Activated CD8-positive, alpha-beta memory T cell treated with anti-CD3 and anti-CD28 coated beads, Interleukin-2, amount 50 U/mL, for 48 hours (primary cell): ENCODE measurements at places on chromosomes 1 and 21.

- no peak for DNase-seq
Observed at GRCh38 chr1:177585302-177586220, 384.3 kb downstream of the SEC16B start.

DNA sequence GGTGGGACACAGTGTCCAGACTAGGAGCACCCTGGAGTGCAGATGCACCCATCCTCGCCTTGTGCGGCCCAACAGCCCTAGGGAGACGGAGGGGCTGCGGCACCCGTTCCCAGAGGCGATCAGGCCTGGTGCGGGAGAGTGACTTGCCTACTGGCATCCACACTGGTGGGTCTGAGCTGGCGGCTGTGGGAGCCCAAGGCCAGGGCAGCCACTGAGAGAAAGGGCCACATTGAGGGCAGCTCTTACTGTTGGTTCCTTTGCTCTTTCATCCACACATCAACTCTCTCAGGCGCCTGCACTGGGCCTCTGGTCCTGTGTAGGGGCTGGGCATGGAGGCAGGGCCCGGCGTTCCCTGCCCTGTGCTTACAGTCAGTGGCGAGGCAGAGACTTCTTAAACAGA is 8.6 kb downstream of the PODN start:
- peak; percentile 42 for DNase-seq

DNA sequence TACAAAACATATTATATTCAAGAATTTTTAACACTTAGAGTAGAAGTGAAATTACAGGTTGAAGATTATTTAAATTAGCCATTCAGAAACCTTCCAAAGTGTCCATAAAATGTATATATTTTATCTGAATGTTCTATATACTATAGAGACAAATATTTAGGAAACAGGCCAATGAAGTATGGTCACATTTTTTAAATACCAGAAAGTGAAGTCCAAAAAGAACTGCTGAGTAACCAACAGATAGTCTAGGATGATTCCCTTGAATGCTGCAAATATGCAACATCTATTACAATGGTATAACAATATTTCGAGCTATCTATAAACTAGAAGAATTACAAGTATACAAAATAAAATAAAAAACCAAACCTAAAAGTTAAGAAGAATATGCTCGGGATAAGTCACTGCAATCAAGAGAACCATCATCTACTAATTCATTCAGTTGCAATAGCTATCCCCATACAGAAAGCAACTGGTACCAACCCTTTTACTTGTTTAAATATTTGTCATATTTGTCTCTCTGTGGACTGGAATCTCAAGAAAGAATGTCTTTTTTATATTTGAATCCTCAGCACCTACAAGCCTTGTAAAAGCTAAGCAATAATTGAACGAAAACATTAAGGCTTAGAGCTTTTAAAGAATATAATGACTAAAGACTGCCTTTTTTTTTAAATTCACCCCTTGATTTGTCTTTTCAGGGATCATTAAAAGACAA is 8.1 kb downstream of the ODF2L start:
- no peak for DNase-seq

- DNase-seq = no peak
Observed at GRCh38 chr1:247056071-247056470, 22.5 kb downstream of the ZNF670 start.

DNA sequence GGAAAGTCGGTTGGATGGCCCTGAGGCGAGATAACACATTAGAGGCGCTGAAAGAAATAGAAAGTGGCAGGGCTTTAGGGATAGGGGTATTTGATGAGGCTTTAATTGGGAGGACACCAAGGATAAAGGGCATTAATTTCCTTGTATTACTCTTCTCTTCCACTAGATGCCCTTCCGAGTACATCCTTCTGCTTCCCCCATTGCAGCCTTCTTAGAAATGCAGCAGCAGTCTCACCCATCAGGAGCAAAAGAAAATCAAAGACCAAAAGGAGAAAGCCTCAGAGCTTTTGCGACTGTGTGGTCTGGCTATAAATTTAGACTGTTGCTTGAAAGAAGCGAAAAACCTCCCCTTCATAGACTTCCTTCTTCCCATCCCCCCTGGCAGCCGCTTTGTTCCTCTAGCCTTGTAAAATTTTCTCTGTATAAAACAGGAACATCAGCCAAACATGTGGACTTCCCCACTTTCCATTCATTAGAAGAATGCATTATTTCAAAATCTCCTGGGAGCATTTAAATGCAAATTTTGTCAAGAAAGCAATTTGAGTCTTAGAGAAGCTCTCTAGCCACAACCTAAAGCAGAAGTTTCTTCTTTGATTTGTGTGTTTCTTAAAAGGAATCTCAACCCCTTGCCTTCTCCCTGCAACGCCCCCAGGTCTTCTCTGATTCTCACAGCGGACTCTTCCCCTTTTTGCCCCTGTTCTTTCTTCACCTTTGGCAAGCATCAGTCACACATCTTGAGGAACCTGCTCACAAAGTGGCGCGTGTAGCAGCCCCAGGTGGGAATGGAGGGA is 76.6 kb downstream of the NDUFS5 start:
- no peak for DNase-seq

GRCh38 chr1:210781652-210782051 is 352.3 kb downstream of the KCNH1 start:
- no peak for DNase-seq

GRCh38 chr1:39632323-39632681 is 7.1 kb downstream of the HEYL start:
- DNase-seq = no peak

GRCh38 chr1:185938396-185938795 is 204.2 kb downstream of the HMCN1 start:
- DNase-seq = no peak

- no peak for DNase-seq
Observed at GRCh38 chr1:172185211-172185610, 235.3 kb upstream of the C1orf105 start.

DNA sequence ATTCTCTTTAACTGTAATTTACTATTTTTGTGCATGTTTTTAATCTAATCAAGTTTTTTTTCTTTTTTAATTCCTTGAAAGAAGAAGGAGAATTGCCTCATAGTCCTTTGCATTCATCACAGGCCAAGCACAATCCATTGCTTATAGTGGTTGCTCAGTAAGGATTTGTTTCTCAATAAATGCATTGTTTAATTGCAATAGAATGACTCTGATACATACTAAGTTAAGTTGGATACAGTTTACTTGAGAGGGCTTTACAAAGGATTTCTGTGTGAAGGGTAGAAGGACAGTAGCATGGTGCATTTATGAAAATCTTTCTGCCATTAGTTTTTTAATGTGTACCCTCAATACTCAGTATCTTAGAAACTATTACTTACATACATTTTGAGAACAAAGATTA is 186.2 kb downstream of the LRRIQ3 start:
- no peak for DNase-seq

- no peak for DNase-seq
Observed at GRCh38 chr1:235702412-235702811, 52.8 kb upstream of the GNG4 start.

GRCh38 chr1:5067246-5067645 is 412.8 kb downstream of the AJAP1 start:
- no peak for DNase-seq

- DNase-seq = no peak
Observed at GRCh38 chr1:25739341-25739740, 60.7 kb upstream of the SELENON start.

GRCh38 chr1:239186487-239186886 is 199.9 kb upstream of the CHRM3 start:
- DNase-seq = no peak

DNA sequence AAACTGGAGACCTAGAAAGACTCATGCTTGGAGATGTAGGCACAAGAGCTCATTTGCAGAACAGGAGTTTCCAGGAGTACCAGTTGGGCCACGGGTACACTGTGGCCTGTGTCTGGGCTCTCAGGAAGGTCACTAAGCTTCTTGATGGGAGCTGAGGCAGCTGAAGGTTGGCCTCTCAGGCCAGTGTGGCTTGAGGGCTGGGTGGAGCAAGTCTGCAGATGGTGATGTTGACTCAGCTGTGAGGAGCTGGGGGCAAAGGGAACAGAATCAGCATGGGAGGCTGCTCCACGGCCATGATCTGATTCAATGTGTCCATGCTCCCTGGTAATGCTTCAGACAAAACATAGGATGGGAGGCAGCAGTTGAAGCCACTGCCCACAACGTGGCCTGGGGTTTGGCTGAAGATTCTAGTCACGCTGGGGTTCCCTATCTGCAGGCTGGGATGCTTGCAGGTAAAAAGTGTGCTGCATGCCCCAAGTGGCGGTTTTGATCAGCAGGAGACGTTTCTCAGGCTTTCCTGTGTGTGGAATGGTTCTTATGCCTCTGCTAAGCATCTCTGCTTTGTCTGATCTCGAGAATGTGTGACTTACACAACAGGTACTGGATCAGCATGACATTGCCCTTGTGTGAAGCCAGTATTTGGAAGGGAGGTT is 15.4 kb upstream of the TENT5C start:
- DNase-seq = no peak

- DNase-seq = no peak
Observed at GRCh38 chr1:246086191-246086590, 420.9 kb downstream of the SMYD3 start.

GRCh38 chr1:33966346-33967141 is 102.7 kb downstream of the HMGB4 start:
- DNase-seq = no peak

GRCh38 chr1:89548122-89548857 is 23.7 kb downstream of the LRRC8B start:
- no peak for DNase-seq

GRCh38 chr1:203178821-203179666 is 3.4 kb upstream of the MYBPH start:
- no peak for DNase-seq

GRCh38 chr21:39681845-39682244 is 63.1 kb upstream of the IGSF5 start:
- DNase-seq = no peak

DNA sequence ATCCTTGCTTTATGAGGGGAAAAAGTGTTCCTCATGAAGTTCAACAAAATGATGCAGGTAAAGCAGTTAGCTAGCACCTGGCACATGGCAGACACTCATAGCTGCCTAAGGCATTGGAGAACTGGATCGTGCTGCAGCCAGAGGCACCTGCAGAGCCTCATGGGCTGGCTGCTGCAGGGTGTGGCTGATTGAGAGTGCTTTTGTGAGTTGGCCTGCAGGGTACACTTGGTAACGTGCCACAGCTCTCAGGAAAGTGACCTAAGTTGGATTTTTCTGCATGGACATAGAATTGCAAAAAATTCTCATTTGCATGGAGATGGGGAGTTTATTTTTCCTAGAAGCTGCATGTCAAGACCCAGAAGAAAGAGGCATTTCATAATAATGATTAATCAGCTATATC is 31.6 kb upstream of the IL20 start:
- DNase-seq = no peak

DNA sequence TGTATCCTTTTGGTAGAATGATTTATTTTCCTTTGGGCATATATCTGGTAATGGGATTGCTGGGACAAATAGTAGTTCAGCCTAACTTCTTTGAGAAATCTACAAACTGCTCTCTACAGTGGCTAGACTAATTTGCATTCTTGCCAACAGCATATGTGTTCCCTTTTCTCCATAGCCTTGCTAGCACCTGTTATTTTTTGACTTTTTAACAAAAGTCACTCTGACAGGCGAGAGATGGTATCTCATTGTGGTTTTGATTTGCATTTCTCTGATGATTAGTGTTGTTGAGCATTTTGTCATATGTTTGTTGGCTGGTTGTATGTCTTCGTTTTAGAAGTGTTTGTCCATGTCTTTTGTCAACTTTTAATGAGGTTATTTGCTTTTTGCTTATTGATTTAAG is 99.8 kb downstream of the UCK2 start:
- DNase-seq = no peak

DNA sequence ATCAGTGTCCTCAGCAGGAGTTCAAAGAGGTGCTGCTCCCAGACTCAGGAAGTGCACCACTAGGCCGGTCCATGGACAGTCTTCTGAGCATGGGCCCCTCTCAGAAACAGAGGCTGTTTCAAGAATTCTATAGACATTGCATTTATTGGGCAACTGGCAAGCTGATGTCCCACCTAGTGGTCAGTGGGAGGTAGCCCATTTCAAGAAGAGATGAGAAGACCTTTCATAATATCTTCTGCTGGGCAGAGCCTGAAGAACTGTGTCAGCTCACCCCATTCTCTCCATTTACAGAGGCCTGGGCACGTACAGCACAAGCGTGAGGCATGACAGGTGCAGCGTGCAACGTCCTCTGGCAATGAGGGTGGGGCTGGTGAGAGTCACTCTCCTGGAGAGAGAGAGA is 216.0 kb downstream of the DYRK1A start:
- no peak for DNase-seq

GRCh38 chr21:38349111-38349746 is 92.4 kb downstream of the KCNJ15 start:
- no peak for DNase-seq

- peak; percentile 92 for DNase-seq
Observed at GRCh38 chr1:46442317-46443161, 47.1 kb upstream of the DMBX1 start.

- no peak for DNase-seq
Observed at GRCh38 chr21:14523234-14523633, 22.9 kb downstream of the SAMSN1 start.

DNA sequence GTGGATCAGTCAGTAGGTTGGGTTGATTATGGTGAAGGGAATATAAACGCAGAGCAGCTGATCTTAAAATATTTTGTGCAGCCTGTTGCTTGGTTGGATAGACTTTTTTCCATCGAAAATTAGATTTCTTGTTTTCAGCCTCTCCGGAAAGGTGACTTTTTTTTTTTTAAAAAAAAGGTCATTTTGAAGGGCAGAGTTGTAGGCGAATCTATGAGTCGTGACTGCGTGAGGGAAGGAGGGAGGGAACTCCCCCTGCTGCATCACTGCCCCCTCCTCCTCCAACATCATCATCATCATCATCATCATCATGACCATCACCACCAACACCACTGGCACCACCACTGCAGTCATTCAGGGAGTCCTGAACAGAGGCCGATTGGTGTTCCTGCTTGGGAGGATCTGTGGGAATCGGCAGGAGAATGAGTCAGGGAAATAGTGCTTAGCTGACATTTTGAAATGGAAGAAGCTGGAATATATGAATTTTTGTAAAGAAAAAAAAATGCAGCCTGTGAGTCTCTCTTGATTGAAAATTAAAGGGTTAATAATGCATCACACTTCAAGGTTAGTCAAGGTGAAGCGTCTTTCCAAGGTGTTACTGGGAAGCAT is 1.2 kb downstream of the ATP1B1 start:
- no peak for DNase-seq

DNA sequence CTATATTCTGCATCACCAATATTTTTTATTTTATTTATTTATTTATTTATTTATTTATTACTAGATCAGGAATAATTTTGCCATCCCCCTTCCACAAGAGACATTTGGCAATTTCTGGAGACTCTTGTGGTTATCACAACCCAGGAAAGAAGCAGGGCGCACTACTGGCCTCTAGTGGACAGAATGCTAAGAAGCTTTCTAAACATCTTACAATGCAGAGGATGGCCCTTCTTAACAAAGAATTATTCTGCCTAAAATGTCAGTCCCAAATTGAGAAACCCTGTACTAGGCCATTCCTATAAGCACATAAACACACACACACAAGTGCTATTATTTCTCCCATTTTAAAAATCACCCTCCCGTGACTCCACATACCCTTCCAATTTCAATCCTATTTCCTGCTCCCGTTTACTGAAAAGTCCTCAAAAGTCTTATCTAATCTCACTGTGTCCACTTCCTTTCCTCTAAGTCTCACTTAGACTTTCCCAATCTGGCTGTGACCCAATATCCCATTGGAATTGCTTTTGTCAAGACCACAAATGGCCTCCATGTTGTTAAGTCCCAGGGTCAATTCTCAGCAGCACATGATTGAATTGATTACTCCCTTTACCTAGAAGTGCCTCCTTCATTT is 43.7 kb upstream of the RNF11 start:
- peak; percentile 72 for DNase-seq

- no peak for DNase-seq
Observed at GRCh38 chr21:45019076-45019886, 55.1 kb upstream of the ADARB1 start.
